ENCODE measurements at places on chromosomes 5 and 9. TPM values are rescaled to one million over a fixed set of nuclear protein-coding genes. Genes with fewer than 3 reads are reported as not detected.

The SH3GL2 gene
- 58.4 TPM for polyA plus RNA-seq

The SGCD gene
- 1.9 TPM for polyA plus RNA-seq

The MAP1B gene
- 158 TPM for polyA plus RNA-seq

The LRRTM2 gene
- 2.8 TPM for polyA plus RNA-seq

The STPG3 gene
- not detected for polyA plus RNA-seq

The SPINK1 gene
- polyA plus RNA-seq: not detected

The LVRN gene
- polyA plus RNA-seq: not detected

The DPYSL3 gene
- 389 TPM for polyA plus RNA-seq

The KIF12 gene
- not detected for polyA plus RNA-seq

The ITK gene
- polyA plus RNA-seq: 0.08 TPM

The C9orf50 gene
- 3.5 TPM for polyA plus RNA-seq

The GZMA gene
- 0.66 TPM for polyA plus RNA-seq

The LHFPL2 gene
- polyA plus RNA-seq: 3.2 TPM

The INSL6 gene
- polyA plus RNA-seq: not detected

The PCDHGA2 gene
- polyA plus RNA-seq: 7.8 TPM

The TBC1D2 gene
- 3.5 TPM for polyA plus RNA-seq

The SLC34A3 gene
- polyA plus RNA-seq: not detected

The TICAM2 gene
- polyA plus RNA-seq: not detected

The SPINK6 gene
- polyA plus RNA-seq: not detected

The GLE1 gene
- polyA plus RNA-seq: 51.0 TPM

The KLHL3 gene
- polyA plus RNA-seq: 1.3 TPM

The ARHGEF37 gene
- polyA plus RNA-seq: 12.7 TPM

The CDHR2 gene
- 0.29 TPM for polyA plus RNA-seq

The CDX1 gene
- polyA plus RNA-seq: not detected

The HAND1 gene
- not detected for polyA plus RNA-seq

The OTP gene
- 9.6 TPM for polyA plus RNA-seq

The HTR4 gene
- polyA plus RNA-seq: not detected

The RGS7BP gene
- polyA plus RNA-seq: 1.1 TPM

The FYB1 gene
- 1.0 TPM for polyA plus RNA-seq

The SLC6A18 gene
- polyA plus RNA-seq: not detected

The NRG2 gene
- 1.6 TPM for polyA plus RNA-seq

The ERCC6L2 gene
- 8.2 TPM for polyA plus RNA-seq

The IFNA14 gene
- not detected for polyA plus RNA-seq

The RNF183 gene
- polyA plus RNA-seq: 6.0 TPM

The TTC23L gene
- 1.3 TPM for polyA plus RNA-seq

The GABRA6 gene
- not detected for polyA plus RNA-seq

The P4HA2 gene
- 8.4 TPM for polyA plus RNA-seq

The MAMDC2 gene
- 0.31 TPM for polyA plus RNA-seq

The FUBP3 gene
- polyA plus RNA-seq: 38.9 TPM

The C9orf153 gene
- polyA plus RNA-seq: not detected

The MORN5 gene
- polyA plus RNA-seq: 11.9 TPM

The SLC45A2 gene
- polyA plus RNA-seq: 0.15 TPM

The NEUROG1 gene
- 22.3 TPM for polyA plus RNA-seq

The SNAPC4 gene
- polyA plus RNA-seq: 9.4 TPM

The PAIP1 gene
- polyA plus RNA-seq: 64.7 TPM

The GAS1 gene
- polyA plus RNA-seq: 1.1 TPM

The MEIKIN gene
- not detected for polyA plus RNA-seq

The FGF1 gene
- polyA plus RNA-seq: 58.0 TPM

The ORM2 gene
- polyA plus RNA-seq: 0.49 TPM

The FBXO4 gene
- polyA plus RNA-seq: 6.6 TPM

The DAB2IP gene
- 33.1 TPM for polyA plus RNA-seq

The CTNNAL1 gene
- polyA plus RNA-seq: 24.0 TPM

The FCN2 gene
- polyA plus RNA-seq: not detected

The TMEM8B gene
- polyA plus RNA-seq: 47.7 TPM

The SLC28A3 gene
- not detected for polyA plus RNA-seq

The UBAP1 gene
- polyA plus RNA-seq: 56.3 TPM
